Hematopoietic multipotent progenitor cell treated with erythropoietin and hydrocortisone succinate and interleukin-3 and kit ligand, for 6 days (in vitro differentiated cells): ENCODE measurements at places on chromosomes 1 and 21.

DNA sequence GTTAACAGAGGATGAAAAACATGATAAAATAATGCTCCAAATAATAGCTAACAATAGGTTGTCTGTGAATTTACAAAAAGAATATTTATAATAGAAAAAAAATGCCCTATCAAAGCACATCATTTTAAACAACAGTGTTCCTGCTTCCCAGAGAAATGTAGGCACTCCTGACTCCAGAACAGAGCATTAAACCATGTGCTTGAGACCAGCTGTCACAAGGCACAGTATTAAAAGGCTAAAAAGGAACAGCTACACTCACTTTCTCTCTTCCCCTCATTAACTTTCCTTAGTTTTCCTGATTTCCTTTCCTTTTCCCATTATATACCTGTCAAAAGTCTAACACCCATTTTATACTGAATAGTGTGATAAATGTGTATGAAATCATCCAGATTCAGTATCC is 10.9 kb downstream of the VAV3 start:
- no peak for DNase-seq

DNA sequence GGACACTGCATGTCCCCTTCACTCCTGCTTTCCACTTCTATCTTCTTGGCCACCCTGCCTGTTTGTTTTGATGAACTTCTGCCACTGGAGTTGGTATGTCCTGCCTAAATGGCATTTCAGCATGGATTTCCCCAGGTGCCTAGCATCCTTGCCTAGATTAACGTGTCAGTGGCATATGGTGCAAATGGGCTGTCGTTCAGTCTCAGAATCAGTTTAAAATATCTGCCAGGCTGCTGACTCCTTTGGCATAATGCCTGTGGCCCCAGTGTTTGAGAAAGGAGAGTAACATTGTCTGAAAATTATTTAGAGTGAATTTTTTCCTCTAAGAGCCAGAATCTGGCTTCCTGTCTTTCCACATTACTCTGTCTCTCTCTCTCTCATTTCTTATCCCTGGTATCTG is 64.9 kb upstream of the BARHL2 start:
- DNase-seq = no peak

- DNase-seq = no peak
Observed at GRCh38 chr1:98669355-98670296, 8.1 kb downstream of the SNX7 start.

GRCh38 chr1:67544921-67545320 is 114.7 kb upstream of the SERBP1 start:
- DNase-seq = peak; percentile 23

DNA sequence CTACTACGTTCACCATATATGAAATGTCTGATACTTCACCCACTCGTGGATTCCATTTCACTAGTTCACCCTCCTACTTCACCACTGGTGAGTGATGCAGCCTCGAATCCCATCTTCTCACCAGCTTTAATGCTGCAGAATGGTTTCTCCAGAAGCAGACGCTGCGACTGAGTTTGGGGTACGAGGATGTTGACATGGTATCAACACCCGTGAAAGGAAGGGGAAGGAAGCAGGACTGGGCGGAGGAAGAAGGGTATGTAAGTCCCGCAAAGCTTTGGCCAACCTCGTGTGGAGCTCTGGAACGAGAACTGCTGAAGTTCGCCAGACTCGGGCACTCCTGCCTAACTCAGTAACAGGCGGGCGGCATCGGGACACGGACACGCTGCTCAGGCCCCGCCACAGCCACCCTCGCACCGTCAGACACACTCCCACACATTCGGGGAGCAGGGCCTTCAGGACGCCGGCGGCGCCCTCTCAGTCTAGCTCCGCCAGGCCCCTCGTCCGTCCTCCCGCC is 833 bp upstream of the DIP2A start:
- DNase-seq = peak; percentile 67

- no peak for DNase-seq
Observed at GRCh38 chr1:173005196-173005864, 45.4 kb downstream of the TNFSF18 start.

DNA sequence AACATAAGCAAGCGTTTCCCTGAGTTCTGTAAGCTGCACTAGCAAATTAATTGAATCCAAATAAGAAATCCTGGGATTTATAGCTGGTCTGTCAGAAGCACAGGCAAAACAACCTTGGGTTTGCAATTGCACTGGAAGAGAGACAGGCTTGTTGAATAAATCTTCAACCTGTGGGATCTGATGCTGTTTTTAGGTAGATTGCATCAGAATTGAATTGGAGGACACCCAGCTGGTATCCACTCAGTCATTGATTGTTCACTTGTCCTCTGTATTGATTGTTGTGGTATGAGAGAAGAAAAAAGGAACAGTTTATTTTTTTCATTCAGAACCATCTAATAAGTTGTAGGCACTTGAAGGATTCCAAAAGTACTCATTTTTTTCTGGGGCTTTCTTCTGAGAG is 497.4 kb downstream of the SIPA1L2 start:
- no peak for DNase-seq

- peak; percentile 98 for DNase-seq
Observed at GRCh38 chr1:65317866-65318653, 8.7 kb downstream of the DNAJC6 start.

DNA sequence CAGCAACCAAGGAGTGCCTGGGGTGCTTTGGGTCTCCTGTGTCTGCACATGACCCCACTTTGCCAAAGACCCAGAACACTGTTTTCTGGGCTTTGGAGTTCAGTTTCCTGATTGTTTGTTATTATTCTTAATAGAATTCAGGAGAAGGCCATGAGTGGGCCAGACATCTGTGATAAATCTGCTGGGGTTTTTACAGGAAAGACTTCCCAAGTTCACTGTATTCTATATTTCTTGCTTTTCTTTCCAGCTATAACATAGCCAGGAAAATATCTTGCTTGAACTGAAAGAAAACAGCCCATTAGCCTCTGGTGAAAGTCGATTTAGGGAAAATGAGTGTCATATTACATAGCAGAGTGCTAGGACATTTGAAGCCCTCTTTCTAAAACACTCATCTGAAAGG is 345.1 kb upstream of the USP24 start:
- no peak for DNase-seq

DNA sequence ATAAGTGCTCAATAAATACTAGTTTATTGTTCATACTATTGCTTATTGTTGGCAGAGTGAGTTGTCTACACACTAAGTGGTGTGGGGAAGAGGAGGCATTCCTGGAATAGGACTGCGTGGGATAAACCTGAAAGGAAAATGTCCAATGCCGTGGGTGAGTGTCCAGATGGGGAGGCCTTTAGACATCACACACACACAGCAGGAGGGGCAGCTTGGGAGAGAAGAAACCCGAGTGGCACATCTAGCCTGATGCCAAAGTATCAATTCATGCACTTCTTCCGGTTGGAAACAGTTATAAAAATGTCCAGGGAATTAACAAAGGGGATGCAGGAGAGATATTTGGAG is 27.3 kb downstream of the CCN1 start:
- no peak for DNase-seq

GRCh38 chr1:21837476-21837875 is 25.4 kb downstream of the LDLRAD2 start:
- no peak for DNase-seq
